Neural cell (in vitro differentiated cells): ENCODE measurements at places on chromosomes 3 and 15. TPM values are rescaled to one million over a fixed set of nuclear protein-coding genes. Genes with fewer than 3 reads are reported as not detected.

Gene KNG1
- polyA plus RNA-seq: not detected in 2 replicates

Gene ZNF385D
- 3.4 and 3.6 TPM in 2 replicates for polyA plus RNA-seq

Gene MAP2K5
- polyA plus RNA-seq: 12.1 and 20.1 TPM in 2 replicates

Gene EOMES
- 0.24 TPM in 1 of 2 replicates, not detected in the other for polyA plus RNA-seq

Gene ANKUB1
- not detected in 2 replicates for polyA plus RNA-seq

Gene OXSM
- polyA plus RNA-seq: 6.7 and 11.9 TPM in 2 replicates

Gene P3H2
- 0.68 and 3.8 TPM in 2 replicates for polyA plus RNA-seq

Gene CP
- polyA plus RNA-seq: not detected in 2 replicates

Gene IL12A
- polyA plus RNA-seq: not detected in 2 replicates

Gene CCK
- not detected in 2 replicates for polyA plus RNA-seq

Gene CATSPER2
- 2.0 and 4.5 TPM in 2 replicates for polyA plus RNA-seq

Gene ULK4
- 3.0 and 7.2 TPM in 2 replicates for polyA plus RNA-seq

Gene ACAP2
- 88.7 and 106 TPM in 2 replicates for polyA plus RNA-seq

Gene RFX7
- 11.2 and 12.9 TPM in 2 replicates for polyA plus RNA-seq

Gene GHSR
- polyA plus RNA-seq: not detected in 2 replicates

Gene PLA2G4D
- not detected in 2 replicates for polyA plus RNA-seq

Gene SERPINI1
- polyA plus RNA-seq: 123 and 150 TPM in 2 replicates

Gene IP6K1
- 52.7 and 62.7 TPM in 2 replicates for polyA plus RNA-seq

Gene LRTM1
- not detected in 2 replicates for polyA plus RNA-seq

Gene HHLA2
- polyA plus RNA-seq: not detected in 2 replicates

Gene EFHB
- polyA plus RNA-seq: 1.0 and 4.3 TPM in 2 replicates

Gene CAV3
- not detected in 2 replicates for polyA plus RNA-seq

Gene CCR2
- polyA plus RNA-seq: not detected in 2 replicates

Gene NR2E3
- not detected in 2 replicates for polyA plus RNA-seq

Gene CGNL1
- 0.26 TPM in 1 of 2 replicates, not detected in the other for polyA plus RNA-seq

Gene GALNT15
- polyA plus RNA-seq: 1.5 TPM in 2 replicates

Gene SYNM
- 5.7 and 7.2 TPM in 2 replicates for polyA plus RNA-seq

Gene SLC22A14
- polyA plus RNA-seq: 0.16 and 0.25 TPM in 2 replicates

Gene SLC7A14
- 4.9 and 5.1 TPM in 2 replicates for polyA plus RNA-seq

Gene GP5
- 0.14 and 0.16 TPM in 2 replicates for polyA plus RNA-seq

Gene TBCCD1
- 11.6 and 13.4 TPM in 2 replicates for polyA plus RNA-seq

Gene APBA2
- 134 and 159 TPM in 2 replicates for polyA plus RNA-seq

Gene CISH
- polyA plus RNA-seq: not detected in 2 replicates

Gene RUBCN
- polyA plus RNA-seq: 16.1 and 22.8 TPM in 2 replicates

Gene ITIH3
- polyA plus RNA-seq: not detected in 2 replicates

Gene TADA3
- polyA plus RNA-seq: 55.4 and 64.0 TPM in 2 replicates

Gene ZNF774
- polyA plus RNA-seq: 6.8 and 7.0 TPM in 2 replicates

Gene NPTN
- polyA plus RNA-seq: 237 and 284 TPM in 2 replicates

Gene AMIGO3
- 4.0 and 8.0 TPM in 2 replicates for polyA plus RNA-seq

Gene NSUN3
- 10.8 and 13.5 TPM in 2 replicates for polyA plus RNA-seq

Gene SPATA16
- polyA plus RNA-seq: not detected in 2 replicates

Gene CELSR3
- polyA plus RNA-seq: 54.9 and 65.5 TPM in 2 replicates

Gene ATP8B4
- polyA plus RNA-seq: 1.0 and 2.9 TPM in 2 replicates

Gene DUOXA2
- not detected in 2 replicates for polyA plus RNA-seq

Gene NCBP2
- polyA plus RNA-seq: 138 and 145 TPM in 2 replicates
